ENCODE measurements at places on chromosomes 11 and 22.

- DNase-seq = no peak
Observed at GRCh38 chr22:46233231-46233630, 16.9 kb downstream of the CDPF1 start.

DNA sequence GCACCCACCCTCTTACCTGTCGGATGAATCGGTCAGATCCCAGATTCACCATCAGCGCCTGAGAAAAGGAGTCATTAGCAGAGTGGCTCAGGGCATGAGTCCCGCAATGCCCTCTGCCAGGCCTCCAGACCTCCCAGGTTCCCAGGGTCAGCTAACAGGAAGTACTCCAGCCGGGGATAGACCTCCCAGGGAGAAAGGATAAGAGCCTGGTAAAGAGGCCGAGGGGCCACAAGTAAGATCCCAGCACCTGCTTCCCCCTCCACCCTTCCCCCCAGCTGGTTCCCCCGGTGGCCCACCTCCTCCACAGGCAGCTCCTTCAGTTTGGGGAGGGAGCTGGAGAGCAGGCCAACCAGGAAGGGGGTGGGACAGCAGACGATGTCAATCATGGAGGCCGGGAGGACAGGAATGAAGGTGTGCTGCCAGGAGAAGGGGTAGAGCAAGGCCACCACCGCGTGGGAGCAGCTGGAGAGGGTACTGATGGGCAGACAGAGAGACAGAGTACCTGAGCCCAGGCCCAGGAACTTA is 16.4 kb downstream of the RPL27A start:
- DNase-seq = no peak

DNA sequence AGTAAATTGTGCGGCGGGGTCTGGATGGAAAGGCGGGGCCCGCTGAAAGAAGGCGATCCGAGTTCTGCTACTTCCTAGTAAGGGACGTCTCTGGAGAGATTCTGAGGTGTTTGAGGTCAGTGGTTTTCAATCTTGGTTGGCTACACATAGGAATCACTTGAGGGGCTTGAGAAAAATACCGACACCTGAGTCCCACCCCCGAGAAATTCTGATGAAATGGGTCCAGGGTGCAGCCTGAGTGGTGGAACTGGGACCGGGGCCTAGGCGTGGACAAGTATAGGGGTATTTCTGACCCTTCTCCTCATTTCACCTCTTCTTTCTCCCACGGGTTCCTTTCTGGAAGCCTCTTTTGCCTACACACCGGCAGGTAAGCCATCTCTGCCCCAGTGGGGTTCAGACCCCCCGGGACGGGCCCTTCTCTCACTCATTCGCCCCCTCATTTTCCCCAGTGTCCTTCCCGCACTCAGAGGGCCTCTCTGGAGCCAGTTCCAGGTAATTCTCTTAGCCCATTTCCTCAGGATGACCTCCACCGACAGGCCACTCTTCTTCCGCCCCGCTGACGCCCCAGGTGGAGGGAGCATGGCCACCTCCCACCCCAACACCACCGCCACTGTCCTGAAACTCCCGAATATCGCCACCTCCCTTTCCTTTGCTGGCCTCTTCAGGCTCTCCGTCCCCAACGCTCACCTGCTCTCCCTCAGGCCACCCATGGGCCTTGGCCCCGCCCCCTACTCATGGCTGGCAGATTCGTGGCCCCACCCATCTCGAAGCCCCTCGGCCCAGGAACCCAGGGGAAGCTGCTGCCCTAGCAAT is 11.8 kb downstream of the ROBO3 start:
- no peak for DNase-seq

DNA sequence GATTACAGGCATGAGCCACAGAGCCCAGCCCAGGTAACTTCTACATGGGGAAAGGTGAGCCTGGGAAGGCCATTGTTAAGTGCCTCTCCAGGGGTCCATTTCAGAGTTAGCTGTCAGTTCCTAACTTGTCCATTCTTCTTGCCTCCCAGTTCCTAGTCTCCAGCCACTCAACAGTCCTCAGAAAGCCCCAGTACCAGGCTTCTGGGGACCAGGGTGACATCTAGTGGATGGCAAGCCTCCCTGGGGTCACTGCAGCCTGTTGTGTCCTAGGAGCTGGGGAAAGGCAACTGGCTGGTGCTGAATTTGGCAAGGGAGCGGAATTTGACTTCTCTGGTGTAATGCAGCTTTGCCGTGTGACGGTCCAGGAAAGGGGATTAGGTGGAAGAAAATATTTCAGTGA is 2.1 kb downstream of the LGALS12 start:
- no peak for DNase-seq

GRCh38 chr22:22465782-22466181 is 42.8 kb downstream of the ZNF280B start:
- no peak for DNase-seq

GRCh38 chr11:13958641-13959400 is 3.7 kb upstream of the SPON1 start:
- DNase-seq = no peak

DNA sequence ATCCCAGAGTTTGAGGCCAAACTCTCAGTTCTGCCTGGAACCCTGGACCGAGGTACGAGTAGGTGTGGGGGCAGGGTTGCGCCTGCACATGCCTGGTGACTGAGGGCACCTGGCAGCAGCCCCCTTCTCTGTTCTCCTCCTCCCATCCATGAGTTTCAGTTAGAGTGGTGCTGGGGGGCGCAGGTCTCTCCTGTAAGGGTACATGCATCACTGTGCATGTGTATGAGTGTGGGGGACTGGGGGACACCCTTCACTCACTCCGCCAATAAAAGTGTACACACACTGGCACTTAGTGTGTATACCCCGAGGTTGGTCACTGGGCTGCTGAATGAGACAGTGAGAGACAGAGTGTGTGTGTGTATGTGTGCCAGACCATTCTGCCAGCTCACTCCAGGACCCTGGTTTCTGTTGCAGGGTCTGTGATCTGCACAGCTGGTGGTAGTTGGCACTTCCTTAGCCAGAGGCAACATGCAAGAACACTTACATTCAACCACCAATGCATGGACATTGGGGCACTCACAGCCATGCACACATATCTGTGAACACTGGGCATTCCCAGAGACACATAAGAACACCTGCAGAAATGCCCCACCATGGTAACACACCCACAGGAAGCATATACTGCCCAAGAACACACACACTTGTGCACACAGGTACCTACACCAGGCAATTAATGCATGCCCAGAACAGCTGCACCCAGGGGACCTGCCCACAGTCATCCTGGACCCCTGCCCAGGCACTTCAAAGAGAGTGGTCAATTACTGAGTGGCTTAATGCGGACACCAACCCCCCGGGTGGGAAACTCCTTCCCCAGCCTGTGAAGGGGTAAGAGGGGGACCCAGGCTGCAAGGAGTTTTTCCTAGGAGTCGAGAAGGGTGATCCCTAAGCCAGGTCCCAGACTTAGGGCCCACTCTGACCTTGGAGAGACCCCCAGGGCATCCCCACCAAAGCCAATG is 1.2 kb upstream of the NRXN2 start:
- no peak for DNase-seq

DNA sequence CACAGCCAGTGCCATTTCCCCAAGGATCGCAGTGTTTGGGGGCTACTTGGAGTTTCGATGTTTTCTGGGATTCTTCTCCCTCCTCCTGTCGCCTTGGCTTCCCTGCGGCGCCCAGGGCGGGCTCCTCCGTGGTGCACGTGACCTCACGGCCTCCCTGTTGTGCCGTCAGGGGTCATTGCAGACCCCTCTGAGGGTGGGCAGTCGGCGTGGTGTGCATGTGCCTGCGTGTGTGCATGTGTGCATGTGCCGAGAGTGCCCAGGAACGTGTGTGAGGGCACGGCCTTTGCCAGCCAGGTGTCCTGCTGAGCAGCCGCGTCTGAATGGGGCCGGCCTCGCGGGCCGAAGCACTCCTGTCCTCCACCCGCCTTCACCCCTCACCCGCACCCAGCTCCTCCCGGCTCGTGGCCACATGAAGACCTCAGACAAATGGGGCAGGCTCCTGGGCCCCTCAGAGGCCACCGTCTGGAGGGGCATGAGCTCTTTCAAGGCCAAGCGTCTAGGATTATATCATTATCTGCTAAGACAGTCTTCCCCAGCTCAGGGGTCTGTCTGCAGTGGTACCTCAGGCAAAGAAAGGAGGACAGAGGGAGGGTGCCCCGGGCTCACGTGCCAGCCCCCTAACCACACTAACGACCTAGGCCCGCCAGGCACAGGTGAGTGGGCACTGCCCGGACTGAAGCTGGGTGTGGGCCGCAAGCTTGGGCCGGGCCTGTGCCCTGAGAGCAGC is 9.4 kb upstream of the MRPL23 start:
- no peak for DNase-seq

DNA sequence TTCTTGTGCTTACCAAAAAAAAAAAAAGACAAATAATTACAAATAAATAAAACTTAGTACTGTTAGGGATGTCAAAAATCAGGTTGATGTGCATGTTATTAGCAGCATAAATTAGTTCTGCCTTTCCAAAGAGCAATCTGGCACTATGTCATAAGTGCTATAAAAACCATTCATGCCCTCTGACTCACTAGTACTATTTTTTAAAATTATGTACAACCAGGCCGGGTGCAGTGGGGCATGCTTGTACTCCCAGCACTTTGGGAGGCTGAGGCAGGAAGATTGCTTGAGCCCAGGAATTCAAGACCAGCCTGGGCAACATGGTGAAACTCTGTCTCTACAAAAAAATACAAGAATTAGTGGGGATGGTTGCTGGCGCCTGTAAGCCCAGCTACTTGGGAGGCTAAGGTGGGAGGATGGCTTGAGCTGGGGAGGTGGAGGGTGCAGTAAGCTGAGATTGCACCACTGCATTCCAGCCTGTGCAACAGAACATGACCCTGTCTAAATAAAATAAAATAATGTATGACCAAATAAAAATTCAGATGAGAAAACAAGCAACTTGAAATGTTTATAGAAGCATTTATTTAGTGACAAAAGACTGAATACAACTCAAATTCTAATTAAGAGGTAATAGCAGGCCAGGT is 25.3 kb downstream of the UEVLD start:
- no peak for DNase-seq

DNA sequence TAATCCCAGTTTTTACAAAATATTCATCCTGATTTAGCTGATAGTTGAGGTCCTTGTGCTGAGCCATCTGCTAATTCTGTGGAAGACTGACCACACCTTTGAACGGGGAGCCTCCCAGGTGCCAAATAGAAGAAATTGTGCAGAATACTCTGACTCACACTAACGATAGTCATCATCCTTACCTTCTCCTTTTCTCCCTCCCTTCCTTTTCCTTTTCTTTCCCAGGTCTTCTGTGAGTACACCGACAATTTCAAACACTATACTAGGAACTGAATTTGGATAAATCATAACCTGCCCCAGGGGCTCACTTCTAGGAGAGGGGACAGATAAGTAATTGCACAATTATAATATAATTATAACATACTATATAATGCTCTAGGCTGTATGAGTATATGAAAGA is 73.1 kb upstream of the CTSC start:
- no peak for DNase-seq

DNA sequence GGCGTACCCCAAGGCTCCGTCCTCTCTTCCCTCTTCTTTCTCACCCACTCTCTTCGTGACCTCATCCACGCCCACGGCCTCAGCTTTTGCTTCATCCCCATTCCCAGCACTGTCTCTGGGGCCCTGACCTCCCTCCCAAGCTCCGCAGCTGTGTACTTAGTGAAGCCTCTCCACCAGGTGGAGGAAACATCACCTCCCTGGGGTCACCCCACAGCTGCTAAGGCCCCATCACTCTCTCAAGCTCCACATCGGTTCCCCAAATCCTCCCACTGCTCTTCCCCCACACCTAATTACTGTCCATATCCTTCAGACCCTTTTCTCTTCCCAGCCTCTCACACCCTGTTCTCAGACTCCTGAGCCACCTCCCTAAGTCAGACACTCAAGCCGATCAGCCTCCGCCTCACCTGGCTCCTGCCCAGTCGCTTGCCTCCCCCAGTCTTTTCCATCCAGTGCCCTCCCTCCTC is 7.9 kb upstream of the SYT7 start:
- no peak for DNase-seq

- no peak for DNase-seq
Observed at GRCh38 chr11:129260750-129261149, 68.6 kb upstream of the ARHGAP32 start.

GRCh38 chr22:21708960-21709359 is 26.6 kb downstream of the YPEL1 start:
- DNase-seq = no peak

DNA sequence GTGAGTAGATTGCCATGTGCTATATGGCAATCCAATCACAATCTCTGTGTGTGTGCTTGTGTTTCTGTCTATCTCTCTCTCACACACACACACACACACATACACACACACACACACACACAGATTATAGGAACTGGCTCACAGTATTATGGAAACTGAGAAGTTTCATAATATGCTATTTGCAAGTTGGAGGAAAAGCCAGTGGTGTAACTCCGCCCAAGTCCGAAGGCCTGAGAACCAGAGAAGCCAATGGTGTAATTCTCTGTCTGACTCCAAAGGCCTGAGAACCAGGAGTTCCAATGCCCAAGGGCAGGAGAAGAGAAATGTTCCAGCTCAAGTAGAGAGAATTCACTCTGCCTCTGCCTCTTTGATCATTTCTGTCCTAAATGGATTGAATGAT is 37.2 kb downstream of the GLYATL2 start:
- DNase-seq = no peak

DNA sequence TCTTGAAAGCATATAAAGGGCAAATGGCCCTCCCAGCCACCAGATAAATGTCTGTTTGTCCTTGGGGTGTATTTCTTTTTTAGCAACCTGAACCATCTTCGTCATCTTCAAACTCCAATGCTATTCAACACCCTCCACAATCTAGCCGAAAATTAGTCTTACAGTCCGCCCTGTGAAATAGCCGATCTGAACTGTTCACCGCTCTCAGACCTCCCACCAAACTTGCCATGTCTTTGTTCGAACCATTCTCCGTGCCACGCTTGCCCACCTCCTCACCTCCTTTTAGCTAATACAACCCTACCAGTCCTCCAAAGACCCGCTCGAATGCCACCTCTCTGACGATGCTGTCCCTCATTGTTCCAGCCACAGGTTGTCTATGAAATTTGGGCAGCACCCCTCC is 46.0 kb downstream of the SC5D start:
- no peak for DNase-seq

- no peak for DNase-seq
Observed at GRCh38 chr11:33977676-33978075, 73.9 kb upstream of the CAPRIN1 start.

DNA sequence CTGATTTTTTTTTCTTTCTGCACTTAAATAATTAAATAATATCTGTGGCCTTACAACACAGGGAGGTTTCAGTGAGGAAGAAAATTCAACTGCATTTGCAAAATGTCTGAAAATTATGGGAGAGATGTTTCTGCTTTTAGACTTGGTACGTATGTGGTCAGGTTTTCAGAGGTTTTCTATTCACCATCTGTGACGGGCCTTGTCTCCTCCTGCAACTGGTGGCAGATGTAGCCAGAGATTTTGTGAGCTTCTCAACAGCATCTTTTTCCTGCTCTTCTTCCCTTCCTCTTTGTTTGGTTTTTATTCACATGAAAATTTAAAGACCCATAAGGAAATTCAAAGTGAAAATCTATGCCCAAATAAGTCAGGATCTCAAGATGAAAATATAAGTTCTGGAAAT is 38.3 kb downstream of the ZBTB16 start:
- DNase-seq = no peak

DNA sequence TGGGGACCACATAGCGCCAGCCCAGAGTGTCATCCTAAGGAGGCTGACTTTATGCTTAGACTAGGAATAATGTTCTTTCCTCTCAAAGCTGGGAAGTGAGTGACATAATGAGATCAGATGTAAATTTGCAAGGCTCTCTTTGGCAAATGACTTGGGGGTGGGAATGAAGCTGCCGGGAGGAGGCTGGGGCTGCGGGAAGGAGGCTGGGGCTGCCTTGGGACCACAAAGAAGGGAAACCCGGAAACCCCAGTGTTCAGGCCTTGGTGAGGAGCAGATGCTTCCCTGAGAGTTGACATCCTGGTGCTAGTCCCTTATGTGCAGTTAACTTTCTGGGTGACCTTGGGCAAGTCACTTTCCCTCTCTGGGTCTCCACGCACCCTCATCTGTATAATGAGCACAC is 182.0 kb downstream of the CHST1 start:
- no peak for DNase-seq
